ENCODE measurements at places on chromosomes 4 and X.
A peak's percentile ranks its signal among the peaks of the same experiment; 100 is the strongest.

- no peak for DNase-seq
These were observed 33.3 kb upstream of the LONRF3 start for GRCh38 chrX:118941147-118941546.

DNA sequence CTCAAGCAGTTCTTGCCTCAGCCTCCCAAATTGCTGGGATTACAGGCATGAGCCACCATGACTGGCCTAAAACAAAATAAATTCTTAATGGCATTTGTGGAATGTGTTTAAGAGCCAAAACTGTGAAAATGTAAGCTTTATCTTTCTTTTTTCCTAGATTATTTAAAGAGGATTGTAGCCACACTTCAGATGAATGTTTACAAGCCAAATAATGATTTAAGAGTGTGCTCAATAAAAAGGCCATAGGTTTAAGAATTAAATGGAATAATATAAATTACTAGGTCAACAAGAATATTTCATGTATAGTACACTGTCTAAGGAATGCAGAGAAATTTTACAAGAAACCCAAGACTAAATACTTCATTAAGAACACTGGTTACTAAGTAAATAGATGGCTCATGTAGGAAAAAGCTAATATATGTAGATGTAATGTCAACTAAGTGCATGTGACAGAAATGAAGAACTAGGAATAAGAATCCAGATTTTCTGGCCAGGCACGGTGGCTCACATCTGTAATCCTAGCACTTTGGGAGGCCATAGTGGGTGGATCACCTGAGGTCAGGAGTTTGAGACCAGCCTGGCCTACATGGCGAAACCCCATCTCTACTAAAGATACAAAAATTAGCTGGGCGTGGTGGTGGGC, 21.3 kb upstream of the UGDH start:
- DNase-seq = no peak

- no peak for DNase-seq
These were observed 27.5 kb downstream of the ZFYVE28 start for GRCh38 chr4:2390784-2391421.

GRCh38 chr4:126812076-126812475, 820.7 kb upstream of the INTU start:
- no peak for DNase-seq

- no peak for DNase-seq
These were observed 59.2 kb upstream of the CD99 start for GRCh38 chrX:2631743-2632532.

- peak; percentile 8 for DNase-seq
These were observed 66.0 kb upstream of the GEMIN8 start for GRCh38 chrX:14095702-14096101.

DNA sequence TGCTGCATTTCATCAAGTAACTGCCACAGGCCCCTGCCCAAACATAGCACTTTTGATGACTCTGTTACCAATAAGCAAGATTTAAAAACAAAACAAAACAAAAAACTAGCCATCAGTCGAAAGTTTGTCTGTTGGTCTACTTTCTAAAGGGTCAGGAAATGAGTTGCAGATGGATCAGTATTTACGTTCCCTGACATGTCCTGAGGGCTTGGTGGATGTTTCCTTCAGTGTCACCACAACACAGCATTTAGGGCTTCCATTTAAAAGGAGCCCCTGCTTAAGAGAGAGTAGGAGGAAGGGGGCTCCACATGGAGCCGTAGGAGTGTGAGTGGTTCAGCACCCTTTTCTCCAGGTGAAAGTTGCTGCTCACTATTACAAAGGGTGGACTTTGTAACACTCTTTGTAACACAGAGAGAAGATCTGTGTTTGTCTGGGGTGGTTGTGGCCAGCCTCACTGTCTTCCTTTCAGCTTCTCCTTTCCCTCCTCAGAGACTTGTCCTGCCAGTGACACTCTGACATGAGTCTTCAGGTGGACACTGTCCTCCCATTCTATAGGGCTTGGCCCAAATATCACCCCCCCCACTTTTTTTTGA, 167.5 kb upstream of the PDE5A start:
- no peak for DNase-seq

- no peak for DNase-seq
These were observed 44.2 kb upstream of the RHOH start for GRCh38 chr4:40152637-40153036.

DNA sequence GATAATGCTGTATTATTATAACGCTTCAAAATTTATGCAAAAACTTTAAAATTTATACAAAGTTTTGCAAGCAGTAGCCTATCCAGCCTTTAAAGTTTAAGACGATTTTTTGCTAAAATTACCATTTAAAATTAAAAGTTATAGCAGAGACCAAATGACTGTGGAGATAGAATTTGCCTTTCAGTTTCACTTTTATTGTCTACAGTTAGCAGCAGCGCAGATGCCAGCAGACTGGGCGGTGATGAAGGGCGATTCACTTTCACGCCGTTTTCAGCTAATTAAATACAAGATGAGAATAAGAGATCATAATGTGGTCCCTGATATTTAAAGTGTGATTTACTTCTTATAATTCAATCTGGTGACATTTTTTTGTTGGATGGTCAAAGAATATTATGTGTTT, 1381.5 kb upstream of the ADGRL3 start:
- no peak for DNase-seq

DNA sequence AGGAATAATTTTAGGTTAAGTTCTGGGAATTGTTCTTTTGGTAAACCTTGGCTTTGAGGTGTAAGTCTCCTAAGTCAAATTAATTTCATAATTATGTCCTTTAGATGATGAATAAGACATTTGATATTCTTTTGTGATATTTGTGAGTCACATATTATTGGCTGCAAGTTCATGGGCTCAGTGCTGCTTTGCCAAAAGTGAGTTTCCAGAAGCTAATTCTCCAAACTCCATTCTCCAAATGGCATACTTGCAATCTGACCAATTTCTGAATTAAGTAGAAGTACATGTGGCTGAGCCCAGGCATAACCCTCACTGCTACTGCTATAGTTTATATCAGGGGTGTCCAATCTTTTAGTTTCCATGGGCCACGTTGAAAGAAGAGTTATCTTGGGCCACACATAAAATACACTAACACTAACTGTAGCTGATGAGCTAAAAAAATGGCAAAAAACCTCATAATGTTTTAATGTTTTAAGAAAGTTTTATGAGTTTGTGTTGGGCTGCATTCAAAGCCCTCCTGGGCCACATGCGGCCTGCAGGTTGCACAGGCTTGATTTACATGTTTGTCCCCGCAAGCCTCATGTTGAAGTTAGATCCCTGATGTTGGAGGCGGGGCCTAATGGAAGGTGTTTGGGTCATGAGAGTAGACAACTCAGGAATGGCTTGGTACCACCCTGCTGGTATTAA, 196.1 kb downstream of the ZNF330 start:
- no peak for DNase-seq

GRCh38 chrX:74557378-74557777, 57.0 kb downstream of the RLIM start:
- DNase-seq = no peak

DNA sequence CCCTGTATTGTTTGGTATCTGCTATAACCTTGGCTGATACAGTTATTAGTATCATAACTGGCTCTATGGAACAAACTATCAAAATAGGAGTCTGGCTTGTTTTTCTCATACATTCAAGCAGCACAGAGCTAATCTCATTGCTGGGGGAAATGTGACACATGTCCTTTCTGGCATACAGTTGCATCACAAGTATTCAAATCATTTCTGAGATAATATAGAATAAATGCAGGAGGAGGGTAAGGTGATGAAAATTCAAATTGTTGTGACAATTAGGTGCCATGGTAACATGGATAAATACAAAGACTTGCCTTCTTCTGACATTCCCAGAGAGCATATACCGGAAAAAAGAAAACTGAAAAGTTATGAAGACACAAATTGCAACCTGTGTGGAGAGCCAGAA, 2706.8 kb downstream of the ARAP2 start:
- no peak for DNase-seq

DNA sequence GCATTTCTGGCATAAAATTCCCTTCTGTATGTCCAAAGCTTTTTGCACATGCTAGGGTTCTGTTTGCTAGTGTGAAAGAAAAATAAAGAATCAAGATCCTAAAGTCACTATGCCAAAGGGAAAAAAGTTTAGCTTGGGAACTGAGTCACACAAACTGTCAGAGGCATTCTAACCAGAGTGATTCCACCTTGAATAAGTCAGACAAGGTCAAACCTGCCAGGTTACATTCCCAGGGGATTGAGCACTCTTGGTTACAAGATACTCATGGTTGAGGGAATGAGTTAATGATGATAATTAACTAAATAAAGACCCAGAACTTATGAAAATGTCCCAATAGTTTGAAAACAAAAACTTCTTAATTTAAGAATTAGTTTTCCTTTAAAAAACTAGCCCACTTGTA, 13.7 kb upstream of the UGT2B17 start:
- no peak for DNase-seq

GRCh38 chr4:1469043-1469442, 62.8 kb upstream of the NKX1-1 start:
- no peak for DNase-seq

GRCh38 chrX:19666950-19667349, 151.6 kb upstream of the MAP3K15 start:
- DNase-seq = no peak

- DNase-seq = no peak
These were observed 6.6 kb upstream of the CLDN24 start for GRCh38 chr4:183328832-183329231.

DNA sequence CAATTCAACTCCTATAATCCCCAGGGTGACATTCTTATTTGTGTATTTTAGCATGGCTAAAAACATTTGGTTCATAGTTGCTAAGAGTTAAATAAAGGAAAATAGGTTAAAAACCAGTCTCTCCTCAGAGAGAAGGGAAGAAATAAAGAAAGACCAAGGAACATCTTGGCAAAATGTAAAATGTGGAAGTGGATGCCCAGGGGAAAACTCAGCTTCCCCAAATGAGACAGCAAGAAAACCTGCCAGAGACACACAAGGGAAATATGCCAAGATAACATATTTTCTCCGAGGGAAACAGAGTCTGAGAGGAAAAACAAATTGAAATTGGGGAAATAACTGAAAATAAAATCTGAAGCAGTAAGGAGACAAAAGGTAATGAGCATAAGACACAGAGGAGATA, 1569.3 kb downstream of the PCDH18 start:
- no peak for DNase-seq

DNA sequence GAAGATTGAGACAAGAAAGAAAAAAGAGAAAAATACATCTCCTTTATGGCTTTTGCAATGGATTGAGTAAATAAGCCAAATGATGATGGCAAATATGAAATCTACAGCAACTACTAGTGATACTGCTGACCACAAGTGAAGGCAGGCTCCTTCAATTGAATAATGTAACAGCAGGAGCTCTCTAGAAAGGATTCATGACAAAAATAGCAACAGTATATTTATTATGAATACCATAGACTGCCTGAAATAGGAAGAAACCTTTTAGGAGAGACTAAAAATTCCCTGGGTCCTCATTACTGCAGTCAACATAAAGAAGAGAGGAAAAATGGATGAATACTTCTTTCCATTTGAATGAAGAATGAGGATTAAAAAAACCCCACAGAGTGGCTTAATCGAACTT, 306.8 kb upstream of the ANXA10 start:
- DNase-seq = no peak

DNA sequence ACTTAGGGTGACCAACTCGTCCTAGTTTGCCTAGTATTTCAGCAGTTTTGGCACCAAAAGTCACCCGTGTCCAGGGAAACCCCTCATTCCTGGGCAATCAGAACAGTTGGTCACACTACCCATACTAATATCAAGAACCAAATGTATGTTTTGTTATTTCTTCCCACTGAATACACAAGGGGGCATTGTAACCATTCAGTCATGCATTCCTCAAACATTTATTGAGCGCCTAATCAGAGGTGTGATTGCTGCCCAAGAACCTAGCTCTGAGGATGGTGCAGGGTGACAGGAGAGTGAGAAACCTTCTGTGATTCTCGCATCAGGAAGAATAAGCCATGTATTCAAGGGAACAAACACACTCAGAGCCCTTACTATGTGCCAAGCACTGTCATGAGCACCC, 69.8 kb upstream of the RAI2 start:
- no peak for DNase-seq

GRCh38 chrX:6225911-6226595, 2.6 kb downstream of the NLGN4X start:
- no peak for DNase-seq

- no peak for DNase-seq
These were observed 51.6 kb upstream of the IL2 start for GRCh38 chr4:122508083-122508482.

DNA sequence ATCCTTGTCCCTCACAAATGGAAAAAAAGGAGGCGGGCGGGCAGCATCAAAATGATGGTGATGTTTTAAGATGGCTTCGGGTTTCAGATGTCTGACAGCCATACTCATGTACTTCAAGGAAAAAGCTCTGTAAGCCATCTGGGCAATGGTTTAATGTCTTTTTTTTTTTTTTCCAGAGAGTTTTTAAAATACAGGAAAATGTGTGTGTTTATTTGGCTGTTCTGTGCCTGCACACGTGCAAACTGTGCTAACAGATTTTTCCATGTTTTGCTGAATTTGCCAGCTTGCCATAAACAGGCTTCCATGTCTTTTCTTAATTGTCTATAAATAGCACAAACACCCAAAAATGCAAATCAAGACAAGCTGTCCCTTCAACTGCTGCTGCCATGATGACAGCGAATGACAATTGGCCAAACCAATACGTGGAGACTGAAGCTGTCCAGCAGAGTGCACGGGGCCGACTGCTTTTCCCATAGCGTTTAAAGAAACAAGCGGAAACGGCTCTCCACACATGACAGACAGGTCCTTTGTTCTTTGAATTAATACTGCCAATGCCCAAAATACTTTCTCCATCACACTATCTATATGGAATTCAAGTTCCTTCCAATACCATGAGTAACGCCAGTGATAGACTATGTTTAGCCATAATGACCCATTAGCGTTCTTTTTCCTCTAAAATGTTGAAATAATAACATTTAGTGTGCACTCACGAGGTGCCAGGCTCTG, 35.7 kb downstream of the AFAP1 start:
- no peak for DNase-seq

DNA sequence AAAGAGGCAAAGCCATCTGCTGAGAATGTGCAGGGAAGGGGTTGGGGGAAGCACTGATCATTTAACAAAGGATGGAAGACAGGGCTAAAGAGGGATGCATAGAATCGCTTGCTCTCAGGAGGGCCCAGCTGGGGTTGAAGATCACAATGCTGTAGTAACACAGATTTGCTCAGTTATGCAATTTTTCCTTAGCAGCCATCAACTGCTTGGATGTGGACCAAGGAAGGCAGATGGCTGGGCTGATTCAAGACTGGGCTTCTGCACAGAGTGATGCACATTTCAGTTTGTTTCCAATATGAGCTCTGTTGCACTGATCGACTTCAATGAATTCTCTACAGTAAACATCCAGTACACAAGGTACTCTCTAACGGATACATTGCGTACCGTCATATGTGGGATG, 127.8 kb upstream of the TBL1X start:
- no peak for DNase-seq

DNA sequence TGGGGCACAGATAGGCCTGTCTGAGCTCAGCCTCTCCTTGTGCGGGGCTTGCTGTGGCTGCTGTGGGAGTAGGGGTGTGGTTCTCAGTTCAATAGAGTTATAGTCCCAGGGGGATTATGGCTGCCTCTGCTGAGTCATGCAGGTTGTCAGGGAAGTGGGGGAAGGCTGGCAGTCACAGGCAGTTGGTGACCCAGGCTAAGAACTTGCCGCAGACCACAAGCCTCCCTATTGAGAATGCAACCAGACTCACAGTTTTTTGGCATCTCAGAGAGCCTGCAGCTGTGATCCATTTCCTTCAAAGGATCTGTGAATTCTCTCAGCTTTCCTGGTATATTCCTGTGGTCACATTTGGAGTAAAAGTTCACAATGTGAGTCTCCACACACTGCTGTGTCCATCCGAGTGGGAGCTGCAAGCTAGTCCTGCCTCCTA, 364.9 kb downstream of the ZNF674 start:
- peak; percentile 3 for DNase-seq

- no peak for DNase-seq
These were observed 31.8 kb downstream of the WDR1 start for GRCh38 chr4:10084651-10085358.

Data from activated T-cell treated with anti-CD3 and anti-CD28 coated beads for 48 hours (primary cell).